Ovary (tissue), 10 donors: ENCODE measurements at places on chromosomes 6 and 20. TPM values are rescaled to one million over a fixed set of nuclear protein-coding genes. Genes with fewer than 3 reads are reported as not detected.

DNA sequence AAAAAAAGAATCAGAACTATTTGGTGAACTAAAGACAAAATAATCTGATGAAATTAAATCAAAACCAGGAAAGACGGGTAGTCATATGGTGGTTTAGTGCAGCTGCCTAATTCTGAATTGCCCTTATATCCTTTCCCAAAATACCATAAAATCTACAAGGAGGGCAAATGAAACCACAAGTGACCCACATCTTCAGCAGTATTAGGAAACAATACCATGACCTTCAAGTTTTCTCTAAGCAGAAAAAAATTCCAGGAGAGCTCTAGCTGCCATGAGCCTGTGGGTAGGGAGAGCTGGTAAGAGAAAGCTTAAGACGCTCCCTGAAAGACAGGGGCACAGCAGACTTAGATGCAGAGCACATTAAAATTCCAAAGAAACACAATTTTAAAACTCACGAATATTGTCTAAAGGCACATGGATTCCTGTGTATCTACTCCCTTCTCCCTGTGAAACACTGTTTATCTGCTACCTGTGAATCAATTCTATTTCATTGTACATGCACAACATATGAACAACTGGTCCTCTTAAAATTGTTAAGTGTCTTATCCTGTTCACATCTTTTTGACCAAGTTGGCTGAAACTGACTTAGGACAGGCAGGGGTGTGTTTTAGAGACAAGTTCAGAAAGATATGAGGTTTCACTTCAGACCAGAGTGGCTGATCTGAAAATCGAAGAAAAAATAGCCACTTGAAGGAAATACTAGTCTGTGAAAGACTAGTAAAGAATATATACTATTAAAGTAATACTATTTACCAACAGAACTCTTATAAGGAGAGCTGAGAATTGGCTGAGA is 153.6 kb upstream of the SHLD1 start:
- DNase-seq = no peak

The CST2 gene
- 0.28 TPM for polyA plus RNA-seq

GRCh38 chr20:47764154-47764733 is 21.0 kb downstream of the SULF2 start:
- no peak for DNase-seq

DNA sequence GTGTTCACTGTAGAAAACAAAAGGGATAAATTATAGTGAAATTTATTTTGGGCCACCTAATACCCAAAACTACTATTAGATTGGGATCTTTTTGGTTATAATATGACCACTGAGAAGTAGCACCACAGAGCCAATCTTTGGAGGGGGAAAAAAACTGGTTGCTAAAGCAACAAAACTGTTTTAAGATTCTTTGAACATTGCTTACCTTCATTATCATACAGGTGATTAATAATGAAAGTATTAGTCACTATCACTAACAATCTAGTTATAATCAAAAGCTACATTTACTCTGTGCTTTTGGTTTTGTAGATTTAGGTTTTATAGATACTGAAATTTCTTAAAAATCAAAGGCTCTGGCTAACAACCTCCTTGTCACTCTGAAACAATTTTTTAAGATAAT is 31.7 kb downstream of the STX7 start:
- no peak for DNase-seq

The SMOC2 gene
- 272 TPM for polyA plus RNA-seq

- DNase-seq = no peak
These were observed 88.1 kb downstream of the SYNJ2 start for GRCh38 chr6:158069800-158070195.

DNA sequence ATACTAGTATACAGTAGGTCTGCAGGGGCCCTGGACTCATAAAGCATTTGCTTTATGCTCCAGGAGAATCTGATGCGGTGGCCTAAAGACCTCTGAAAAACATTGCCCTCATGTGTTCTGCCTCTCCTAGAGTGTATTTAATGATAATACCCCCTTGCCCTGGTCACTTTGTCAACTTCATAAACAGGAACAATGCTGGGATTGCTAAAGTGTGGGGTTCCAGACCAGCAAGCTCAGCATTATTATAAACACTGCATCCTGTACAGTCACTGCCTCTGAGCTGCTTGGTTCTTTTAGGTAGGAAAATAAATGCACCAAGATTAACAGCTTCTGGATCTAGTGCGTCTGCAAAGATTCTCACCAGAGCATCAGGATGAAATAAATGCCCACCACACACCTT is 12.2 kb downstream of the TREM1 start:
- DNase-seq = no peak

The COL21A1 gene
- polyA plus RNA-seq = 15.7 TPM

DNA sequence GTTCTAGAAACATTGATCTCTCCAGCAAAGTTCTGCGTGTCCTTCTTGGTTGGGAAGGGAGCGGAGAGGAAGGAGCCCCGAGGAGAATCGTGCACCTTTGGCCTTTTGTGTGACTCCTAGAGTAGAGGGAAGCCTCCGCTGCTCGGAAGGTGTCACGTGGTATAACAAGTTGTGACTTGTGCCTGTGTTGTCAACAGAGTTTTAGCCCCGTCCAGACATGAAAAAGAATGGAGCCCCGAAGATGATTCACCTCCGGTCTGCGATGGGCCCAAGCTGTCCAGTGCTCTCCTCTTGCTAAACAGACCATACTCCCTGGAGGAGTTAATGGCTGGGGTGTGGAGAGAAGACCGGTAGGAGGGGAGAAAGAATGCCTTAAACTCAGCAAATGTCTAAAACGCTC is 7.0 kb downstream of the EYA2 start:
- no peak for DNase-seq
